ENCODE measurements at places on chromosomes 1 and 21.

GRCh38 chr1:153355445-153356071, 2.1 kb upstream of the S100A9 start:
- DNase-seq = peak; percentile 38

DNA sequence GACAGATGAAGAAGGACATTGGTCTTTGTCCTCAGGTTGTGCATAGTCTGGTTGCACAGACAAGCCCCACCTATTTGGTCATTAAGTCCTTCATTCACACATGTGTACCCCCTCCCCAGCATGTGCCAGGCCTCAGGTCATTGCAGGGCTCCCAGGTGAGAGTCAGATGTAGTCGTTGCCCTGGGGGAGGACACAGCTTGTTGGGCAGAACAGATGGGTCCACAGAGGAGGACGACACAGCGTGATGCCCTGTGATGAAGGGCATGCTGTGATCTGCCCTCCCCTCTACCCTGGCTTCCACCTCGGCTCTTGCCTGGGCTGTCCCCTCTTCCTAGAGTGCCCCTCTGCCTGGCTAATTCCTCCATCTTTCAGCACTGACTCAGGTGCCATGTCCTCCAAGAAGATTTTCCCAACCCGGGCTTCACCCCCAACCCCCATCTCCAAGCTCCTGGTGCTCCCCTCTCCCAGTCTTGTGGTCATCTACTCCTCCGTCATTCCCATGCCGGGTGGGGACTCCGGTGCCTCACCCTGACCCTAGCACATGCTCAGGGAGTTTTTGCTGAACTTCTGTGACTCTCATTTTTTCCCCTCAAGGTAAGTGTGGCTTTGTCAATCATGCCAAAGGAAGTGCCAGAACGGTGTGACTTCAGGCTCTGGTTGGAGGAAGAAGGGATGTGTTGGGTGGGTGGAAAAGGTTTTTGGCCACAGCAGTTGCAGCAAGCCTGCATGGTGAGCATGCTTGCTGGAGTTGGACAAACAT, 220.5 kb downstream of the FOXD2 start:
- no peak for DNase-seq

DNA sequence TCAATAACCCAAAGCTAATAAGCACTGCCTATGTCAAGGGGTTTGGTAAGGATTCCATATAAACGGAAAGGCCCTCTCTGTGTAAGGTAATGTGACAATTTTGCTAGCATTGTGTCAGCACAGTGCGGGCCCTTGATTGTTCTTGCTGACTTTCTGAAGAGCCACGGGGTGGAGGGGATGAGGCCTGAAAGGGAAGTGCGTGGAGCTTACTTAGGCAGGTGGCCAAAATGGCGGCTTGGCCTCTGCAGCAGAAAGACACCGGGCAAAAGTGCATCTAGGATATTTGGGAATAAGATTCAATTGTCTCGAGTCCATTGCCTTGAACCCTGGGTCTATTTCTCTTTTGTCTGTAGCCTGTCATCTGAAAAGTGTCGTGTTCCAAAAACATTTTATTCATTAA, 114.3 kb downstream of the TGFB2 start:
- no peak for DNase-seq

- DNase-seq = no peak
These were observed 122.7 kb downstream of the GABPA start for GRCh38 chr21:25857308-25858074.

DNA sequence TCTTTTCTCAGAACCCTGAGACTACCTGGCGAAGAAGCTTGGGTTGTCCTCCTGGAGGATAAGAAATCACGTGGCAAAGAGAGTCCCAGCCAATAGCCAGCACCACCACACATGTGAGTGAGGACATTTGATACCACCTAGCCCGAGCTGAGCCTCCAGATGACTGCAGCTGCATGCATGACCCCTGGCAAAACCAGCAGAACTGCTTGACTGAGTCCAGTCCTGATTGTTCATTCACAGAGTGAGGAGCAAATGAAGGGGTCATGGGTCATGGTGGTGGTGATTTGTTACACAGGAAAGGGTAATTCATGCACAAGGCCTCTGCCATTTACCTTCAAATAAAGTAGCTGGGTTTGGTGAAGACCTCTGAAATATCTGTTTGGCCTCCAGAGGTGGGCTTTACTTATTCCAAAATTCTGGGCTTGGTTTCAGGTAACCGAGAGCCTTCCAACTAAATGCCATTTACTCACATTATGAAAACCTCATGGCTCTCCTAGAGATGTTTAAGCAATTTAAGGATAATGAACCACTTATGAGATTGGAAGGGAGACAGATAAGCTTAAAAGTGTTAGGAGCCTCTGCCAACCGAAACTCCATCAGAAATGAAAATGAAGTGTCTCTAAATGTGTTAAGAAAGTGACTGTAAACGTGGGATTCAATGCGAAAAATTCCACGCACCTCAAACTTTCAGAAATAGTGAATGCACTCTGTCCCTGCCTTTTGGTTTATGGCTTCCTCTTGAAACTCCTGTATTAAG, 163.3 kb downstream of the SLC35F3 start:
- DNase-seq = no peak

GRCh38 chr21:17527711-17528110, 14.9 kb downstream of the CXADR start:
- no peak for DNase-seq

DNA sequence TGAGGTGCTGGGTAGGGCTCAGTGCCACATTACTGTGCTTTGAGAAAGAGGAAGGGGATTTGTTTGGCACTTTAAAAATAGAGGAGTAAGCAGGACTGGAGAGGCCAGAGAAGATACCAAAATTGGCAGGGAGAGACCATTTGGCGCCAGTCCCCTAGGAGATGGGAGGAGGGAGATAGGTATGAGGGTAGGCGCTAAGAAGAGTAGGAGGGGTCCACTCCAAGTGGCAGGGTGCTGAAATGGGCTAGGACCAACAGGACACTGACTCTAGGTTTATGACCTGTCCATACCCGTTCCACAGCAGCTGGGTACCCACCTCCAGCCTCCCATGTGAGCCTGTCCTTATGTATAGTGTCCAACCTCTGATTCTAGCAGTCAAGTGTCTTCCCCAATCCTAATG, 1.0 kb upstream of the CRTC2 start:
- no peak for DNase-seq

DNA sequence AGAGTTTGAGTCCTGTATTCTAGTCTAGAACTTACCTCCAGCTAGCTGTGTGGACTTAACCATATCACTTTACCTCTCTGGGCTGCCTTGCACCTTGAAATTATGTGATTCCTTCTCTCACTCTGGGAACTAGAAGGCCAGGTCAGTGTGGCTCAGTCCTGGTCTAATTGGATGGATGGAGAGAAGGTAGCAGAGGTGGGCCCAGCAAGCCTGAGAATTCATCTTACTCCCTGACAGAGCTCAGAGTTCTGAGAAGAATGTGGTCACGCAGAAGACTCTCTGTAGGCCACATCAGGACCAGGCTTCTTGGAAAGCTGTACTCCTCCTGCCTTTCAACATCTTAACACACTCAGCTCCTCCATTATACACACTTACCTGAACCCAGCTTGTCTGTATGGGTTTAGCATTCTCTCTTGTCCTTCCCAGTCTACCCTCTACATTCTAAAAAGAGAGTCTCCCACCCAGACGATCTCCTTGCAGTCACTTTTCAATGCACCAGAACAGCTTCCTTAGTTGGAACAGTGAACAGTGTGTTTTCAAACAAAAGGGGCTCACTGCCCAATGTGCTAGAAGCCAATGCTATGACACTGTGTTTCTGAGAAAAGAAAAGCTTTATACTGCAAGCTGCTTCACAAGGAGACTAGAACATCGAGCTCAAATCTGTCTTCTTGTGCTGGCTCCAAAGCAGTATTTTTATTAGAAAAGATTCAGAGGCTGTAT, 60.5 kb downstream of the CAPN9 start:
- DNase-seq = no peak

- DNase-seq = no peak
These were observed 20.5 kb upstream of the CNN3 start for GRCh38 chr1:94947437-94947836.

- no peak for DNase-seq
These were observed 337.5 kb downstream of the LRRIQ3 start for GRCh38 chr1:73860421-73860950.

DNA sequence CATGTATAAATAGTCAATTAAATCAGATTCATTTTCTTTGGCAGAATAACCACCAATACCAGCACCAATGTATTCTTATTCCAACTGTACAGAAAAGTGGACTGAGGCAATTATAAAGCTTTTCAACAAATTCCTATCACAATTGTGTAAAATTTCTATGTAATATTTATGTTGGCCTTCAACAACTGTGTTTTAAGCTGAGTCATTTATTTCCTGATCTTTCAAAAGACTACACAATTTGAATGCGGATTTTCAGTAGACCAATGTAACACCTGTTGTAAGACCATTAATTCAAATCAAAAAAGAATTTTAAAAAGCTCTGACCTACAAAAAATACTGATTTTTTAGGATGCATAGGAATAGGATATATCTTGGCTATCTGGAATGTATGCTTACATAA, 25.5 kb downstream of the GPATCH2 start:
- no peak for DNase-seq

- no peak for DNase-seq
These were observed 114.1 kb downstream of the SIM2 start for GRCh38 chr21:36813052-36813451.

DNA sequence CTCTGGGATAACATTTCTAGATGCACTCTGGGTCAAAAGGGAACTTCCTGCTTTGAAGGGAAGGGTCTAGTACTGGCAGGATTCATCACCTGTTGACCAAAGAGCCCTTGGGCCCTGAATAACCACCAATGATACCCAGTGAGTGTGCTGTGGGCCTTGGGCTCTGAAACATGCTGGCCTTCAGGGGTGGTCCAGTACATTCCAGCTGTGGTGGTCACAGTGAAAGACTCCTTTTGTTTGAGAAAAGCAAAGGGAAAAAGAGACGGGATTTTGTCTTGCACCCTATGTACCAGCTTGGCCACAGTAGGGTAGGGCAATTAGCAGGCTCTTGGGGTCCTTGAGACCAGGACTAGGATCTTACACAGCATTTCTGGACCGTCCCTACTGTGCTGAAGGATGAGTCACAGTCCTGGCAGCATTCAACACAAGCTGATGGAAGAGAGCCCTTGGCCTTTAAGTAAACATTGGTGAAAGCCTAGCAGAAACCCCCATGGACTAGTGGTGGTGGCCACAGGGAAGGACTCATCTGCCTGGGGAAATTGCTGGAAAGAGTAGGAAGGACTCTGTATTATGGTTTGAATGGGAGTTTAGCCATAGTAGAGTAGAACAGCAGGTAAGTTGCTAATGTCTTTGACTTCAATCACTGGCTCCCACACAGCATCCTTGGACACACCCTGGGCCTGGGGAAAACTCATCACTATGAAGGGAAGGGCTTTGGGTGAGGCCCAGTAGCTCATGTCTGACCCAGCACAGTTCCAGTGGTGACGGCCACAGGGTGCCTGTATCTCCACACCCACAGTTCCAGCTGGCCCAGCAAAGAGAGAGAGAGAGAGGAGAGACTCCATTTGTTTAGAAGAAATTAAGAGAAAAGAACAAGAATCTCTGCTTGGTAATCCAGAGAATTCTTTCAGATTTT, 87.5 kb downstream of the COL24A1 start:
- DNase-seq = no peak

- DNase-seq = no peak
These were observed 19.5 kb downstream of the XKR8 start for GRCh38 chr1:27979151-27979858.

DNA sequence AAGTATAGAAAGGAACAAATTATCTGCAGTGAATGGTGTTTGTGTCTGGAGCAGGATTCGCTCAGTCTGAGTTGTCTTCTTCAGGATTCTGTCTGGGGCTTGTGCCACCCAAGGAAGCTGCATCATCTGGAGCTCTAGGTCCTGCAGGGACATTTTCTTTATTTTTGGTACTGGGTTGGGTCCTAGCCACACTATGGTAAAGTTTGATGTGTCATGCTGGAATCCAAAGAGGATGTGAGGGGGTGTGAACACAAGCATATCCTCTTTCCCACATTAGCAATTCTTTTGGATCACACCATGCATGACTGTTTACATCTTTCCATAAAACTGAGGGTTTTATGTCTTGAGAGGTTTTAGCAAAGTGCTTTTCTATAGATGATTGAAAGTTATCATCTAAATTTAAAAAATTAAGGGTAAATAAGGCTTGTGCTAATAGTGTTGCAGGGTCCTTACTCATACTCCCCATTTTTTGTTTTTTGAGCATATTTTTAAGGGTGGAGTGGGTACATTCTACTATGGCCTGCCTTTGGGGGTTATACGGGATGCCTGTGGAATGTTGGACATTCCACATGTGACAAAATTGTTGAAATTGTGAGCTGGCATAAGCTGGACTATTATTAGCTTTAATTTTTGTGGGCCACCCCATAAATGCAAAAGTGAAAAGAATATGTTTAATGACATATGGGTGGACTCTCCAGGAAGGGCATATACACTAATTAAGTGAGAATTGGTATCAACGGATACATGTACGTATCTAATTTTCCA, 152.0 kb upstream of the HMCN1 start:
- no peak for DNase-seq

DNA sequence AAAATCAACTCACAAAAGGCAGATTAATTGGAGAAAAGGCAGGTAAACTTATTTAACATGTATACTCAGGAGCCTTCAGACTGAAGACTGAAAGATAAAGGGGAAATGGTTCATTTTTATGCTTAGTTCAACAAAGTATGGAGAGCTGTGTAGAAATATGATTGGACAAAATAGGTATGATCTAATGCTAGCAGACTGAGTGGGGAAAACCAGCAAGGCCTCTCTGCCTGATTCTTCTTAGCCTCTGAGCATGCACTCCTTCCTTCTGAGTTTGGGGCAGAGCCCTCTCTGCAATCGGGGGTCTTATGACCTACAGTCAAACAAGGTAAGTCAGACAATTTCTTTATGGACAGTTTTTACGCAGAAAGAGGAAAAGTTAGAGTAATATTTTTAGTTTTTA, 38.8 kb upstream of the SUCO start:
- DNase-seq = no peak

DNA sequence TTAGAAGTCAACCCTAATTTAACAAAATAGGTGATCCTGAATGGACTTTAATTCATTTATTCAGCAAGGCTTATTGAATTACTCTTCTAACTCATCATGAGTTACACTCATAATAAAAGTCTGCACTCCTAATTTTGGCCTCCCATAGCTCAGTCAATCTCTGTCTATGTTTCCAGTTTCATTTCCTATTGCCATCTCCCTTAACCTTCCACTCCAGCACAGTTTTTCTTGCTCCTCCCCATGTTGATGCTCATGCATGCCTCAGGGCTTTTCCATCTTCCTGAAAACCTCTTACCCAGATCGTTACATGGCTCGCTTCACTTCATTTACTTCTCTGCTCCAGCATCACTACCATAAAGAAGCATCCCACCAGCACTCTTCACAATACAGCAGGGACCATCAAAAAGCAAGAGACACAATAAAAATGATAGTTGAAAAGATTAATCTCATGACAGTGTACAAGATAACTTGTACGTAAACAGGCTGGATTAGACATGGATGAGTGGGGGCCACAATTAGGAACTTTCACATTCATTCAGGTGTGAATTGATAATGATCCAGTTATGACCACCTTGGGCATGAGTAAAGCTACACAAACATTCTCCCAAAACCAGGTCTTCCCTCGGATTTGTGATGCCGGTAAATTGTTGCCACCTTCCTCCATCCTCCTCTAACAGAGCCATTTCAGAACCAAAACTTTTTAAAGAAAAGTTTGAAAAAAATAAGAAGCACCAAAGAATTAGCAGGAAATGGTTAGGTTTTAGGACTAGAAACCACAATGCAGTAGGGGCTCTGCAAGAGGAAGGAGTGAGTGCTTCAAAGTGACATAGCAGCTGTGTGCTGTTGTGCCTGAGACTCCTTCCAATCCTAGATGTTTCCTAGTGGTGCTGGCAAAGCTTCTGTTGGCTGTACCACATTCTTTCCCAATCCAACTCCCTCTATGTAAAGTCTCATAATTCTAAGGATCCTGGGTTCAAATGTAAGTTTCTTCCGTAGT, 89.8 kb downstream of the OLFML2B start:
- DNase-seq = peak; percentile 6

All from activated T-helper 1 cell treated with anti-CD3 and anti-CD28 coated beads, Interleukin-12 subunit alpha, Interleukin-12 subunit beta, Interleukin-2, Interleukin-4 antibody, amounts not matched to agents 30 ng/mL and 10 ng/mL and 1 ng/mL, durations not matched to agents 14 hours and 24 hours and 36 hours (primary cell).